ENCODE measurements at places on chromosomes 6 and 20.

DNA sequence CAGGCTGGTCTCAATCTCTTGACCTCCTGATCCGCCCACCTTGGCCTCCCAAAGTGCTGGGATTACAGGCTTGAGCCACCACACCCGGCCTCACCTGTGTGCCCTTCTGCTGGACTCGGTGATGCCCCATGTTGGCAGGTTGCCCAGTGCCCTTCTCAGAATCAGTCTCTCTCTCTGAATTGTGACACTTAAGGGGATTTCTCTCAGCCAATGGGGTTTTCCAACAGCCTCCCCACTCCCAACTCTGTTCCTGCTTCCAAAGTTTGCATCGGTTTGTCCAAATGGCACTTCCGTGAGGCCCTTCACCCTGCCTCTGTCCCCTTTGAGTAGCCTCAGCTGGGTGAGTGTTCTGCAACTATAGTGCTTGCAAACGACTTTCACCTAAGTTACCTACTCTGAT is 3.1 kb upstream of the MRPS10 start:
- DNase-seq, result no peak

- no peak for DNase-seq
These were observed 145.3 kb downstream of the GMPR start for GRCh38 chr6:16383607-16384206.

DNA sequence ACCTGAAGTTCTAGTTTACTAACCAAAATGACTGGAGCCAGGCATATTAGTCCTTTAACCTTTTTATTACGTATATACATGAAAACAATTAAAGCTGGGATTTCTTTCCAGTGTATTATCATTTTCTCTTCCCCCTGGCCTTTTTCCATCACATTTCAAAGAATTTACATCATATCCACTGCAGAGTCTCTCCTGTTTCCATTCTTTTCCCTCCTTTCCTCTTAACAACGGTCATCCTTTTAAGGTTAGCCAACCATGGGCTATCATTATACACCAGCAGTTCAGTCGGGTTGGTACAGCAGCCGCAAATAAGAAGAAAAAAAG is 104.6 kb downstream of the TFAP2A start:
- no peak for DNase-seq

DNA sequence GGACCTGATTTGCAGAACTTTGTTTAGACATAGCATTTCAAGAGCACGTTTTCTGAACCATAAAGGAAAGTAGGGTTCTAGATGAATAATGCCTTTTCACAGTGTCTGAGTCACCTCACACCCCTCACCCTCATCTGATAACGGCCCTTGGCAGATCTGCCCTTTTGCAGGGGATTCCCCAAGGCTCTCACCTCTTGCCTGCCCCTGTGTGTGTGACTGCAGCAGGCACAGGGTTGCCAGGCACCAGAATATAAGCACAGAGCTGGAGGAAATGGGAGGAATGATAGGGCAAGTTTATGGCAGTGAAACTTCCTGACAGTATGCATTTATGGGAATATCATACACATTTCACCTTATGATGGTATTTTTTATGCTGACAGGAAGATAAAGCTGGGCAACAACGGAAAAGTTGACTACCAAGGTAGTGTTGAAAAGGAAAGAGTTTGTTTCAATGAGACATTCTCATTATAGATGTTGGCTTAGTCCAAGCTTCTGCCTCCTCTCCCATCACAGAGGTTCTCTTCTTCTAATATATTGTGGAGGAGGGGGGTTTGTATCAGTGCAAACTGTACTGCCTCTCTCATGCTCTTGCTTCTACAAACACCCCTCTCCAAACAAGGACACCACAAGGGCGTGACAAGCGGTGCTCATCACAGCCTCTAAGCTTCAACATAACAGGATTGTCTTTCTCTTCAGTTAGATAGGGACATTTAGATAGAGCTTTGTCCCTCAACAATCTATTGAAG is 101.5 kb upstream of the BACH2 start:
- DNase-seq, result no peak

DNA sequence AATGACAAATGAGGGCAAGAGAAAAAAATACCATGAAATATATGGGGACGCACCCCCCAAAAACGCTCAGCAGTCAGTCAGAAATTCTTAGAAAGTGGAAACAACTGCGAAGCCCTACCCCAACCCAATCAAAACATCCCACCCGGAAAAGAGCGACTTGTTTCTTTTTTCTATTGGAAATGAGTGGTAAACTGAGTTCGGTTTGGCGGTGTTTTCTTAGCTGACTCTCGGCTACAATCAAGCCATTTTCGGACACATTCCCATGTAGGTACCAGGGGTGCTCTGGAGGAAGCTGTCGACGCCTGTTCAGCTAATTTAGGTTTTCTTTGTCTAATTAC is 1.9 kb upstream of the FOXF2 start:
- no peak for DNase-seq

DNA sequence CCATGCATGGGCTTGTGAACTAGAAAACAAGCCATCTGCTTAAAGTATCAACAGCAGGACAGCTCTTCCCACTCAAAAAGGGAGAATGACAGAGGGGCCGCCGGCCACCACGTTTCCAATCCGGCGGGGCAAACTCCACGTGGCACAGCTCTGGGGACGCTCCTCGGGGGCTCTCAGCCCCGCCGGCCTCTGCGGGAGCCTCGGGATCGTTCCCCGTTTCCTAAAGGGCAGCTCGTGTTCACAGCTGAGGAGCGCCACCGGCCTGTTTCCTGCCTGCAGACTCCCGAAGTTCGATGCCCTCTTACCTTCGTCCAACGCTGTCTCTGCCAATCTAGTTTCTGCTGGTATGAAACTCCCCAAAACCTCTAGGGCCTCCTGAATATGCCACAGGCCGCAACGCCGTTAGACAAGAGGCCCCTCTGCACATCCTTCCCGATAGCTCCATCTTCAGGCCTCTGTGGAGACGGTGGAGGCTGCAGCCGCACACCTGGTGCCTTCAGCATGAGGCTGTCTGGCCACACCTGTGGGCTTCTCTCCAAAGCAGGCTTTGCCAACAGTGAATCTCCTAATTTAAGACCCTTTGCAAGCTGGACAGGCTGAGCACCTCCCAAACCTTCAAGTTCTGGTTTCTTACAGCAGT is 46.5 kb downstream of the KCNQ2 start:
- DNase-seq, result no peak
